ENCODE measurements at places on chromosomes 4 and X.

DNA sequence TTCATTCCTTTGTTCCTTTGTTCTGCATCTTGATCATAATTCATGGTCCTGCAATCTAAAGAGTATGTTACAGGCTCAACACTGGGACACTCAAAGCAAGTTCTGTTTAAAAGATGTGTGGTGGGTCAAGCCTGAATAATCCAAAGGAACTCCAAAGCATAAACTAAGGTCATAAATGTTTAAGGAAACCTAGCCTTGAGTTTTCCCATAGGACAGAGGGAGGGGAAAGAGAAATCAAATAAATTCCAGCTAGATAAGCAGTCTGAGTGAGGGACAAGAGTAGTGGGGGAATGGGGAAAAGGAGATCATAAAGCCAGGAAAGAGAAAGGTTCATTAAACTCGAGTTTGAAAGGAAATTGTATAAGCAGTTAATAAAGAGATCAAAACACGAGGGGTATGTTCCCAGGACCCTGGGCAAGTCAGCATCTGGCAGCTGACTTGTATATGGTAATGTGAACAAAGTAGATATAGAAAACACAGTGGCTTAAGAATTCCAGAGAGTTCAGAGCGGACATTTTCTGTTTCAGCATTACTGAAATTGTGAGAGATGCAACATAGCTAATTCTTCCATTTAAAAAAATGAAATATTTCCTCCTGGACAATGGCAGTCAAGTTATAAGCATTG, 125.8 kb upstream of the EDNRA start:
- DNase-seq = no peak

- DNase-seq = no peak
These were observed 1989.0 kb downstream of the C4orf33 start for GRCh38 chr4:131084997-131085396.

GRCh38 chr4:75881476-75881875, 20.8 kb downstream of the PPEF2 start:
- DNase-seq = no peak

GRCh38 chr4:131426023-131426758, 1722.9 kb upstream of the PCDH10 start:
- no peak for DNase-seq

- no peak for DNase-seq
These were observed 15.4 kb upstream of the ADH1B start for GRCh38 chr4:99336553-99336952.

DNA sequence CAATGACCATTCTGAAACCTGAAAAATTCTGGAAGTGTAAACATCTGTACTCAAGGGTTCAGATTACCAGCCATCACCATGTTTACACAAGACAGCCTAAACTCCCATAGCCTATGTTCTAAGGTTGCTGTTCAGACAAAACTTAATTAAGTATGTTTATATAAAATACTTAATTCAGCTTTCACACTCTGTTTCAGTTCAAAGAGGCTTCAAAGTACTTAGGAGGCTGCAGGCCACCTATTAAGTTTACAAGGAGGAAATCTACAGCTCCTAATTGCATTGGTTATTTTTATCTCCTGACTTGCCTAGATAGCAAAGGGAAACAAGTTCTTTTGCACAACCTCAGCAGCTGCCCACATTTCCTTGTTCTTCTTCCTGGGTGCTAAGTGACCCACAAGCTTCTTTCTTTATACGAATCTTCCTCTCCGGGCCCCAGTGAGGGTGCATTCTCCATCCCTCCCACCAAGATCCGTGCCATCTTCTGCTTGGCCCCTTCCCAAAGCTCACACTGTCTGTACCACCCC, 2.0 kb downstream of the GAK start:
- no peak for DNase-seq

- DNase-seq = no peak
These were observed 181.4 kb upstream of the MXRA5 start for GRCh38 chrX:3527811-3528210.

GRCh38 chr4:30866346-30866745, 146.2 kb downstream of the PCDH7 start:
- no peak for DNase-seq

DNA sequence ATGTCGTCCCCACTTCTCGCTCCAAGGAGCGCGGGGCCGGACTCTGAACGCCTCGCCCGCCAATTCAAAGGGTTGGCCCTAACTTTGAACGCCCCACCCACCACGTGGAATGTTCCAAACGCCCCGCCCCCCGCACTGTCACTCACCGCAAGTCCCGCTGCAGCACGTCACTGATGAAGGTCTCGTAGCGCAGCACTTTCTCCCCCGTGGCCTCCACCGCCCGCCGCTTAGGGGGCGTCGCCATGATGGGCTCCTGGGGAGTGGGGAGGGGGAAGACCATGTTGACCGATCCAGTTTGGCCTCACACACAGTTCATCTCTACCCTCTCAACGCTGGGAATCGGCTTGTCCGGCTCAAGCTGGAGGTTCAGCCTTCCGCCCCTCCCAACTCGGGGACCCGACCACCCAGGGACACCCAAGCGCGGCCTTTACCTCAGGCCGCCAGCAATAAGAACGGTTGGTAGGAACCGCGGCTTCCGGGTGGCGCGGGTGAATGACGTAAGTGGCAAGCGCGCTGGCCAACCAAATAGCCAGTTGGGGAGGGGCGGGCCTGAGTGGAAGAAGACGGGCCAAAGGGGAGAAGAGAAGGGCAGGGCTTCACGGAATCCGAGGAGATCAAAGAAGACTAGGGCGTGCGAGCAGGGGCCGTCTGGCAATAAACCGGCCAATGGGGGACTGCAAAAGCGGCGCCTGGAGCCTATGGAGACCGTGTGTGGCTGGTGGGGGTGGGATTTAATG, at the start of gene UXT:
TSS of gene UXT (minus strand) at position 497 of the 737 bp plus-strand sequence. CDS start at position 244, 253 bp downstream.
- peak; percentile 85 for DNase-seq

DNA sequence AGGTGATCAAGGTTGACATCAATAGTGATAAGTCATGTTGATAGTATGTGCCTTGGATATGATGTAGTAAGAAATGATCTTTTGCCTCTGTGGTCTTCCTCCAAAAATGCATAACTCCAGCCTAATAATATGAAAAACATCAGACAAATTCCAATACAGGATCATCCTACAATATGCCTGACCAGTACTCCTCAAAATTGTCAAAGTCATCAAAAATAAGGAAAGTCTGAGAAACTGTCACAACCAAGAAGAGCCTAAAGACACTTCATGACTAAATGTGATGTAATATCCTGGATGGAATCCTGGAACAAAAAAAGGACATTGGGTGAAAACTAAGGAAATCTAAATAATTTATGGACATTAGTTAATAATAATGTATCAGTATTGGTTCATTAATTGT, 50.3 kb upstream of the LCORL start:
- no peak for DNase-seq

DNA sequence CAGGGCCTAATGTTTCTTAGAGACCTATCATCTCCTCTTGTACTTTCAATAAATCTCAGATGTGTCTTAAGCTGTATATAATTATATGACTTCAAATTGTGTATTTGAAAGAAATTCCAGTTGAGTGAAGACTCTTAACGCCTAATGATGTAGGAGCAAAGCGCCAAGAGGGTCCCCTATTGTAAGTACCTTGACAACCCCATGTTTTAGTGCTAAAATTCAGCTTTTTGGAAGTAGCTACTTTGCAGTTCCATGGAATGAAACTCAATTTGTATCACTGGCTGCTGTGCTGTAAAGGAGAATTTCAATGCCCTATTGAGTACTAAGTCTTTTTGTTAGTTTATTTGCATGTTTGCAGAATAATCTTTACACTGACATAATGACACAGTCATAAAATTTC, 1826.6 kb upstream of the AGA start:
- DNase-seq = no peak

GRCh38 chr4:180434131-180434895, 1808.9 kb upstream of the TENM3 start:
- DNase-seq = no peak

DNA sequence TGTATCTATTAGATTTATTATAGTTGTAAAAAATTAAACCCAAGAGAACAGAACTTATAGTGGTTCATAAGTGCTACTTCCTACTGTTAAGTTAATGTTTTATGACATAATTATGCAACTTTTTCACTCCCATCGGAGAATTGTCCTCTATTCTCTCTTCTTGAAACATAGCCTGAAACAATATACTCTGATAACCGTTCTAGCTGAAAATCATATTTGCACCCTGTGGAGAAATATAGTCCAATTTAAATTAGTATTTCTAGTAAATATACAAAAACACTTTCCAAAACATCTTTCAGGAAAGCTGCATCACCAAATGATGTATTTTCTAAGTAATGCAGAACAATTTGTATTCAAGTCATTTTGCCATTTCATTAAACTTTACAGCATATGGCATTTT, 586.4 kb downstream of the PRR32 start:
- DNase-seq = no peak

DNA sequence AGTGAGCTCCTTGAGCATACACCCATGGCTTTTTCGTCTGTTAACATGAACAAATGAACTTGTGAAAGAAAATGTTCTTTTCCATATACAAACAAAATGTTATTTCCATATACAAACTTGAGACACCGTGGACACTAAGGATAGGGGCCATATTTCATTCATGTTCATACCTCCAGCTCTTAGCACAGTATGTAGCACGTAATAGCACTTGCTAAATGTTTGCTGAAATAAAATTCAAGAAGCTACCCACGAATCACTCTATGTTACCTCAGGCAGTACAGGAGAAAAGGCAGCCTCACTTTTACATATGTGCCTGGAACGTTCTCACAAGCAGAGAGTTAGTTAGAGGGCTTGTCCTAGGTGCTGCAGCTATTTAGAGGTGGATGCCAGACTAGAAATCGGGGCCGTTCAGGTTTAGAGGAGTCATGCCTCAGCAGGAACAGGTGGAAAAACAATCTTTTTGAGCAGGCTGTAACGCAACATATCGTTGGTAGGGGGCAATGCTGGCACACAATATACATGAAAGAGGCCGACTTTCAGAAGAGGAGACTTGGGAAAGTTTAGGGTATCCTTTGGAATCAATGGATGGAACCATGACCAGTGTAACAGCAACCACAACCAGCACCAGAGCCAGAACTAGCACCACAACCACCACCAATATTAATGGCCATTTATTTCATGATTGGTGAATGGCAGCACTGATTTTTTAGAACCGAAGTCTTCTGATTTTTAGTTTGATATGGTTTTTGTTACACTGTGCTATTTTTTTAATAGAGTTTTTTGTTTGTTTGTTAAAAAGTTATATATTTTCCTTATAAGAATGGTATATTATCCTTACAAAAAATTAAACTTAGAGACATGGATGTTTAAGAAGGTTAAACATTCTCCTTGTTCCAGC, 14.8 kb upstream of the PAQR3 start:
- no peak for DNase-seq

DNA sequence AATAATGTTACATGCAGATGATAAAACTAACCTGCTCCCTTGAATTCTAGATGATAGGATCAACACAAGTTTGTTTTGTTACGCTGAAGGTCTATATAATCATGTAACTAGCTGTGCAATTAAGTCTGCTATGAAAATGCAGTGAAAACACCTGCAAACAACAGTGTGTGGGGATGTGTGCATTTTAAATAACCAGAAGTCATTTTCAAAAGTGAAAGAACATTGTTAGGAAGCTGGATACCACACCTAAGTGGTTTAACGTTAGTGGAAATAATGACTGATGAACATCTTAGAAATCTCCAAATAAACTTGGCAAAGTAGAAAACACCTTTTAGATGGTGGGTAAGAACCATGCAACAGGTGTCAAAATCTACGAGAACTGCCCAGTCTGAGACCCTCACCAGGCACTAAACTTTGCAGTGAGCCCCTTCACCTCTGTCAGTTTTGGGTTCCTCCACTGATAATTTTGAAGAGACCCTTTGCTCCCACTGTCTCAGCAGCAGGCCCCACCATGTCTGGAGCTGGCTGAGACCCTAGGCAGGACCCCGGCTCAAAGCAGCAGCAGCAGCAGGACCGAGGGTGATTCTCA, 36.6 kb downstream of the CHST7 start:
- DNase-seq = no peak

DNA sequence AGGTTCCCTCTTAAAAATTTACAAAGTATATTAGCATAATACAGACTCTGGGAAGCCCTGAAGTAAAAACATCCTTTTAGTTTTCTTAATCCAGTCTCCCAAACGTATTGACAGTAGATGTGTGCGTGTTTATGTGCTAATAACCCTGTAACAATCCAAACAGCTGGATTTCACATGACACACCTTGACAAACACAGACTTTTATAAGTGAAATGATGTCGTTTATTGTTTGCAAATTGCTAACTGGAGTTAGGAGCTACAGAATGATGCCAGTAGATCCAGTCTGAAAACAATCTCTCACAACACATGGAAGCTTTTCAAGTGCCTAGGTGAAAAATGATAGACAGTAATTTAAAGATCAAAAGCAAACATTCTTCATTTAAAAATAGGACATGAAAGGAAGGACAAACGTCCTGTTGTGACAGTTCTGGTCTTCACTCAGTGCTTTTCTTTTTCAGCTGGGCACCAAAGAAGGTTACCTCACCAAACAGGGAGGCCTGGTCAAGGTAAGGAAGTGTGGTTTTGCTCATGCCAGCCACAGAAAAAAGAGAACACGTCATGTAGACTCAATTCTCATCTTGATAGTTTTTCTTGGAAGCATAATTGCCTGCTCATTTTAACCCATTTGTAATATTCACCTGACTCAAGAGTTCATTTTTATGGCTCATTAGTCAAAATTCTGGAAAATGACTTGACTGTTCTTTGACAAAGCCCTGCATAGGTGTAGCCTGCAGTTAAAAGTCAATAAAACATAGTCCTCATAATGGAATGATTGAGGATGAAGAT, 32.9 kb downstream of the LAMTOR3 start:
- no peak for DNase-seq

DNA sequence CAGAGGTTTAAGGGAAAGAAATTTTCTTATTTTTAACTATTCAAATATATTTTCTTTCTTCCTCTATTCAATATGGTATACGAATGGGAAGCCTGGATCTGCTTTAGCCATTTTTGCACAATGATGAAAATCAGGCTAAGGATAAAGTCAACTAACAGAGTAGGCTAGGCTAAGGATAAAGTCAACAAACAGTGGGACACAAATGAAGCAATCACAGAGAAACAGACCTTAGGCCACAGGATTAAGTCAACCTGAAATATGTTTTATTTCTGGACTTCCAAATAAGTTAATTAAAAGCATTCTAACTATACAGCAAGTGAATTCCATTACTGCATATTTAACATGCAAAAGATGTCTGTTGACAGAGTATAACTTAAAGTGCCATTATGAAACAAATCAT, 17.0 kb downstream of the DYNLT3 start:
- no peak for DNase-seq
